ENCODE measurements at places on chromosomes 6 and 20.

GRCh38 chr20:9051508-9051907 is 17.4 kb upstream of the PLCB4 start:
- DNase-seq: peak; percentile 90

DNA sequence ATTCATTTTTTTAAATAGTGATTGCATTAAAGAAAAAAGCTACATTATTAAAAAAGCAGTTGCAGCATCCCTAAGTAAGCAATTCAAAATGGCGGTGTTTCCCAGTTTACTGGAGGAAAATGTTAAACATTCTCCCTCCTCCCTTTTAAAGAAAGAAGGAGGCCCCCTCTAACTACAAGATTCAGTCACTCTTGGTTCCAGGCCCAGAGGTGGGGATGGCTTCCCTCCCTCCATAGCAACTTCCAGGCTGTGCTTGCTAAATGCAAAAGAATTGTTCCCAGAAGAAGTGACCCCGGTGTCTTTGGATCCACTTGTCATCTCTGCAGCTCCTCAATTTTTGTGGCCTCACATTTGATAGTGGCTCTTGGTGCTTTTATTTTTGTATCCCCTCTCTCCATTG is 165.9 kb downstream of the SOBP start:
- no peak for DNase-seq

- DNase-seq: no peak
Measured at GRCh38 chr20:59811681-59812171, 121.7 kb downstream of the SYCP2 start.

DNA sequence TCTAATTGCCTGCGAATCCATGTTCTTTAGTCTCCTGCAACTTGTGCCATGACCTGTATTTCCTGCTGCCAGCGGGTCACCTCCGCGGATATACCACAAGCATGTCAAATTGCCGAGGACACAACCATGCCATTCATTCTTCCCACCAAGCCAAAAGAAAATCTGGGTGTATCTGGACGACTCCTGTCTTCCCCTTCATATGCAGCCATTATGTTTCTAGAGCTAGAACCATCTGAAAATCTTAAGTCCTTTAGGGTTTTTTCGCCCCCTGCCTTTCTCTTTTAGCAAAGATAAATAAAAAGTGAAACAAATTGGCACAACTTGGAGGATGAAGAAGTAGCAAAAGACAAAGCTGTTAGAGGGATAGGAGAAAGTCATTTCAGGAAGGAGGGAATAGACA is 242.6 kb downstream of the ARID1B start:
- DNase-seq: peak; percentile 26

DNA sequence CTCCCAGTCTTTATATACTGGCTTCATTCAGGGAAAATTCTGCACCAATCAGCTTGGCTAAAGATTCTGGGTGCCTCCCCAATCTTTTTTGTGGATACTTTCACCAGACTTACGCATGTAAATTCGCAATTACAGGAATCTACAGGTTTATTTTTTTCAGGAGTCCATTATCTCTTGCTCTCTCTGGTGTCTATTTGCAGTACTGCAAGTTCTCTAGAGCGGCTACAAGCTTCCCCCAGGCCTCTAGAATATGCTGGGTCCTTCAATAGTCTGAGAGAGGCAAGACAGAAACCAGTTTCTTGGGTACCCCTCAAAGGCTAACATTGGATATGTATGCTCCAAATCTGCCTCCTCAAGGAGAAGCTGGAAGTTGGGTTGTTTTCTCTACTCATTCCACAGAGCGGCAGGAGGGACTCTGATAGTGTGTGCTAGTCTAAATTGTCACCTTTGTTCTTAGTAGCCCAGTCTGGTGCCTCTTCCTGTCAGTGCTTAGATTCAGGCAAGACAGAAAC is 58.5 kb downstream of the SUN5 start:
- peak; percentile 40 for DNase-seq

DNA sequence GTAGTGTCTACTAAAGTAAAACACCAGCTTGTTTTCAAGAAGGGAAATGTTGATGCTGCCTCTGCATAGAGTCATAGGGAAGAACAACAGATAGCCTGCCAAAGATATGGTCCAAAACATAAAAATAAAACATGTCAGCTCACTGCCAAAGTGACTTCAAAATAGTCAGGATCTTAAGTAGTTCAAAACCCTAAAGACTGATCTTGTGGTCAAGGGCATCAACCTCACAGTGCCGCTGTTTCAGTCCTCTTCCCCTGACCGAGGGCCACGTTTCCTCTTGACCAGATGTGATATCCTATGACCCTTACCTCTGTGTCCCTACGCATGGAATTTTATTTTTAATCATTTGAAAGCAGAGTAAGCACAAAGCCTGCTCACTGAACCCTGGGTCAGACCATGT is 104.2 kb upstream of the CNKSR3 start:
- peak; percentile 24 for DNase-seq

- DNase-seq: peak; percentile 87
Measured at GRCh38 chr20:10504994-10505730, 70.1 kb downstream of the SLX4IP start.

GRCh38 chr6:98844244-98845210 is 10.2 kb downstream of the POU3F2 start:
- no peak for DNase-seq

DNA sequence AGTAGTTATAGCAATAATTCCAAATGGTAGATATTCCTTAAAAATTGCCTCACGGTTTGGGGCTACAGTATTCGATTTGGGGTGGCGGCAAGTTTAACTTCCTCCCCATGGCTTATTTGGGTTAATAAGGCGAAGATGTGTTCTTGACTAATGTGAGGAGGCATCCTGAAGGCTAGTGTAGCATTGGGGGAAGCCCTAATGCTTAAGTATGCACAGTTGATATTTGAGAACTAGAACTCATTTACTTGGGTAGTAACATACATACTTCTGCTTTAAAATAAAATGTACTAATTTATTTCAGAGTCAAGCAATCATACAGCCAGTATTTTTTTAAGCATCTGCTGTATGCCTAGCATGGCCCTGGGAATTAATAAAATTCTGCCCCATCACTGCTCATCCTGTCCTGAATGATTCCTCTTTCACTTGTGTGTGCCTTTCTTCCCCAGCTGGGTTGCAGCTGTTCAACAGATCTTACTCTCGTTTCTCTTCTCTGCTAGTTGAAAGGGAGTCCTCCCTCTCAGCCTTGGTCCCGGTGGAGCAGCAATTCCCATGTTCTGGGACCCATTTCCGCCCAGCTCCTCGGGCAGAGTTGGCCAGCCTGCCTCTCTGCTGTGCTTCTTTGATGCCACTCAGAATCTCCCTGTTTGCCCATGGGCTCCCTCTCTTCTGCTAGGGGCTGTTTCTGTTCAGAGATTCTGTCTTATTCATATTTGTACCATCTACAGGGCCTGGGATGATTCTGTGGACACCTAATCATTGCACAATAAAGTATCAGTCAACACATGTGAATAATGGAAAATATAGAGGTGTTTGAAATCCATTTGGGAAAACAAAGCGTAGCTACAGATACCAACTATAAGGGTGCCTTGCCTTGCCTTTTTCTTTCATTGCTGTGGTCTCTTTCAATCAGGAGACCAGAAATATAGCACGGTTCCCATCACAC is 104.8 kb downstream of the ARID1B start:
- DNase-seq: peak; percentile 28

DNA sequence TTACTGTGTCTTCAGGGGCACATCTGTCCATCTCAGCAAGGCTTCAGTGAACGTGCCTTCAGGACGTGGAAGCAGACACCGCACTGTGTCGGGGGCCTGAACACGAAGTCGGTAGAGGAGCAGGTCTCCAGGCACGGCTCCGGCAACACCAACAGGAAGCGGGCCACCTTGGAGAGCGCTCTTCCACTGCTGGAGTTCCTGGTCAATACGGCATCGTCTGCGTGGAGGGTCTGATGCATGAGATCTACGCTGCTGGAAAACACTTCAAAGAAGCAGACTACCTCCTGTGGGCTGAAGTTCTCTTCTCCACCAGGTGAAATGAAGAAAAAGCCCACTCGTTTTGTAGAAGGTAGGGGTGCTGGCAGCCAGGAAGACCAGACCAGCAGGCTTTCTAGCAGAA is 69.3 kb upstream of the SLCO4A1 start:
- DNase-seq: no peak

- peak; percentile 67 for DNase-seq
Measured at GRCh38 chr6:7243179-7243981, 69.6 kb downstream of the SSR1 start.

GRCh38 chr6:44010411-44011349 is 116.6 kb downstream of the MRPL14 start:
- peak; percentile 91 for DNase-seq

DNA sequence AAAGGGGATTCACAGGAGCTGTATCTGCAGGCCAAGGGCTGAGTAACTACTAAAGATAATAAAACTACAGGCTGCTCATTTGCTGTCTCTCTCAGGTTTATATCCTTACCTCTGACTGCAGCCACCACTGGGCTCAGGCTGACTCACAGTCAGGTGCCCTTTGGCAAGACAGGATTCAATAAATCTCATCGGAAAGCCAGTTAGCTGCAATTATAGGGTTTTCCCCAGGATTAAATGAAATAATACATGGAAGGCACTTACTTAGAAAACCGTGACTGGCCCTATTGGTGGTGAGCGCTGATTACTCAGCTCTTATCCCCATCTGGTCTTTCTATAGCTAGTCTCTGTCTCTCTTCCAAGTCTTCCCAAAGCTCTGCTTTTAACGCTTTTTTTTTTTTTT is 26.4 kb downstream of the RMND1 start:
- no peak for DNase-seq

- DNase-seq: no peak
Measured at GRCh38 chr6:19333936-19334335, 503.2 kb upstream of the ID4 start.

GRCh38 chr6:21914121-21914973 is 320.8 kb downstream of the SOX4 start:
- DNase-seq: peak; percentile 2
